ENCODE measurements at places on chromosomes 2 and 18.

DNA sequence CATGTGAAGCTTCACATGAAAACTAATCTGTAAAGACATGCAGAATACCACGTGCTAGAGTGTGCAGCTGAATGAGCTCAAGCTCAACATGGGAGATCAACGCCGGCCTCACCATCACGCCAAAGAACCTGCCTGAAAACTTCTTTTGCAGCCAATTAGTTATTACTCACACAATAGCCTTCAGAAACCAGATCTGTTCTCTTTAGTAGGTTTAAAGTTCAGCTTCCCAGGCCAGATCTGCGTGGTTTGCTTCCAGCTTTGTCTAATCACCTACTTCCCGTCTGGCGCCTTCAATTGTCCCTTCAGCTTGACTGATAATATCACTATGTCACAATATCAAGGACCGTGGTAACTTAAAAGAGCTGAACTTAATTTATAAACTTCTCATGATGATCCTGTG is 68.0 kb upstream of the ZNF236 start:
- DNase-seq = no peak

- no peak for DNase-seq
Observed at GRCh38 chr2:1651121-1652033, 92.9 kb downstream of the PXDN start.

- DNase-seq = no peak
Observed at GRCh38 chr2:68771211-68771751, 36.7 kb downstream of the ARHGAP25 start.

DNA sequence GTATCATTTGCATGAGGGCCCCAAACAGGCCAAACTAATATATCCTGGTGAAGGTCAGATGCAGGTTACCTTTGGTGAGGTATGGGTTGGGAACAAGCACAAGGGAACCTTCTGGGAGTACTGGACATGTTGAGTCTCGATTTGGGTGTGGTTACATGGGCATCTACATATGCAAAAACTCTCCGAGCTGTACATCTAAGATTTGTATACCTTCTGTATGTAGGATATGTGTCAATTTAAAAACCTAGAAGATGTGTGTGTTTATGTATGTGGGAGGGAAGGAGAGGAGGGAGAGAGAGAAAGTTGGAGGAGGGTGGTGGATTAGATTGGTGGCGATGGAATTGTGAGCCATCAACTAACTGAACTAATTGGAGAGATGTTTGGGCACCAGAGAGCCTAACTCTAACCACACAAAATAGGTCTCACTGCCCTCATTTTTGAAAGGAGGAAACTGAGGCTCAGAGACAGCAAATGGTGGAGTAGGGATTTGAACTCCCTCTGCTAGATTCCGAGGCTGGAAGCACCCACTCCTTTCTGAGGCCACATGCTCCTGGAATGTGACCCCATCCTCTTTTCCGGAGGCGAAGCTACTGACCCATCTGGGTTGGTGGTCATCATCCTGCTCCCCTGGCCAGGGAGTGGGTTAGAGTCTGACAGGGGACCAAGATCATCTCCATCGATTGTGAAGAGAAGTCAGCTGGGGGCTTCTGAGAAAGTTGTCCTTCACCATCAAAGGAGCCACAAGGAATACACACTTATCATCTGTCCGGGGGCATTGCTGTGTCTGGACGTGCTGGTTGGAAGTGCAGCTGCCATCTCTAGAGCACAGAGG is 107.3 kb upstream of the MYCN start:
- DNase-seq = no peak

- DNase-seq = no peak
Observed at GRCh38 chr2:217901835-217902378, 100.9 kb downstream of the TNS1 start.

DNA sequence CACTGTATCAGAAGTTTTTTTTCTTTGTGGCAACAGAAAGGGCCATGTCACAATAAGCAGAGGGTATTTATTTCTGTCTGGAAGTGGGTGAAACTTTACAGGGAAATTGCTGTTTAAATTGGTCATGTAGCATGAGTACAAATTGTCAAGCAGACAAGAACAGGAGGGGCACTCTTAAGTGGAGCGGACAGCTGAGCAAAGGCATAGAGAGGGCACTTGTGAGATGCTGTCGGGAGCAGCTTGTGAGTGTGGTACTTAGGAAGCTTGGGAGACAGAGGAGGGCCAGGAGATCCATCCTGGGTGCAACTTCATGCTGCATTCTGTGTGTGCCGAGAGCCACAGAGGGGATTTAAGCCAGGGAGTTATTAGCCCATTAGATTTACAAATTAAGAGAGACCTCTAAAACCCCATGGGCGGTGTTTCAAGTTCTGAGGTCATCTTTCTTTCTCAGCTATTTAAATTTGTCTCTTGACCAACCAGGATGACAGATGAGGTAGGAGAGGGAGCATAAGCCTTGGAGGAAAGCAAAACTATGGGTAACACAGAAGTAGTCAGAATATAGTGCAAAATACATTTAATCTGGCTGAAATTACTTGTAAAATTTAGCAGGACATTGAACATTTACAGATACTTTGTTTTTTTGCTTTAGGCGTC is 30.4 kb downstream of the INPP4A start:
- DNase-seq = no peak

DNA sequence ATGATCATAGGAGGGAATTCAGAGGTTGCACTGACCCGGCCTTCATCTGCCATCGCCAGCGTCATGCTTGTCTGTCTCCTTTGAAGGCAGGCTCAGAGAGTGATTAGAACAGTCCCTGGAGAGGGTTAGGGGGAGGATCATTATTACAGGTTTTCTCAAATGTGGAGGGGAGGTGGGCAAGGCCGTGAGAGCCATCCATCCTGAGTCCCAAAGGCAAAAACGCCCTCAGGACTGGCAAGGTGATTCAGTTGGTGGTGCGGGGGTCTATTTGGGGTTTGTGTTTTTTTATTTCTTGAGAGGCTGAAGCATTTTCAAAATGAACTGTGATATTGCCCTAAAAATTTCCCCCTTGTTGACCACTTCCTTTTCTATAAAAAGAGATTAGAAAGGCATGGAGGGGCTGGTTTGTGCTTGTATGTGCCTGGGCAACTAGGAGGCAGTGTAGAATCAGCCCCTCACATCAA is 39.3 kb upstream of the GYPC start:
- no peak for DNase-seq

GRCh38 chr2:52115750-52116149 is 1083.8 kb upstream of the NRXN1 start:
- no peak for DNase-seq

DNA sequence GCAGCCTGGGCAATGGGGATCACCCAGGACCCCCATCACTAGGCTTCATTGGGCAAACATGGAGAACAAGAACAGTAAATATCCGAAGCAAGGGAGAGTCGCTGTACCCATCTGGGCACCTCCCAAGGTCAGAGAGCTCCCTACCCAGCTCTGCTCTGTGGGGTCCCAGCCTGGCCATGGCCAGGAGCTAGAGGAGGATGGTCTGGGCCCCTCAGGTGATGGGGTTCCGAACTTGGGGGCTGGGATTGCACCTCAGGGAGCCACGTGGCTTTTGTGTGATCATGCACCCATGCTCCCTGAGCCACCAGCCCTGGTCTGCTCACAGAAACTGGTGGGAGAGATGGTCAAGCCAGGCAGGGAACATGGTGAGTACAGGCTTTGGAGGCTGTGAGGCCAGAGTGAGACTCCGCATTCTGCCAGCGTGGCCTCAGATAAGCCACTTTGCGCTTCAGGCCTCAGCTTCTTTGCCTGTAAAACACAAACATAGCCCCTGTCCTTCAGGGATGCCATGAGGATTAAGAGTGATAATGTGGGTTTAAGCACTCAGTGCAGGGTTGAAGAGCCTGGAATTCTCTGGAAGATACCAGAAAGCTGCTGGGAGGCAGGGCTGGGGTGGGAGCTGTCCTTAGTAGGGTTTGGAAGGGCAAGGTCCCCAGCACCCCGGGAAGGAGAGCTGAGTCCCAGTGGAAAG is 3.0 kb upstream of the NMUR1 start:
- no peak for DNase-seq

- no peak for DNase-seq
Observed at GRCh38 chr2:56177420-56178220, 6.2 kb upstream of the CCDC85A start.

DNA sequence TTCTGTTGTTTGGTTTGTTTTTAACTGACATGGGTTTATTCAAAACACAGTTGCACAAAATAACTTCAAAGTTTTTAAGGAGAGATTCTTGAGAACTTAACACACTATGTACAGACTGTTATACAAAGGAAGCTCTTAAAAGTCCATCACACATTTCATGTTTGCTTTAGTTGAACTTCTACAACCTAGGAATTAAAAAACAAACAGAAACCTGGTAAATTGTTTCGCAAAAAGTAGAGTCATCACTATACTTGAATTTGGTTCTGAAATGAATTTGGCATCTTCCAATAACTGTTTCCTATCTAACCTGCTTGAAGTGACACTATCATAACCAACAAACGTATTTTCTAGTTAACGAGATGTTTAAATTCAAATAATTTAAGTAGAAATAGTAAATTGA is 21.8 kb downstream of the TRIP12 start:
- no peak for DNase-seq

GRCh38 chr2:43387092-43388062 is 161.0 kb upstream of the ZFP36L2 start:
- peak; percentile 78 for DNase-seq

DNA sequence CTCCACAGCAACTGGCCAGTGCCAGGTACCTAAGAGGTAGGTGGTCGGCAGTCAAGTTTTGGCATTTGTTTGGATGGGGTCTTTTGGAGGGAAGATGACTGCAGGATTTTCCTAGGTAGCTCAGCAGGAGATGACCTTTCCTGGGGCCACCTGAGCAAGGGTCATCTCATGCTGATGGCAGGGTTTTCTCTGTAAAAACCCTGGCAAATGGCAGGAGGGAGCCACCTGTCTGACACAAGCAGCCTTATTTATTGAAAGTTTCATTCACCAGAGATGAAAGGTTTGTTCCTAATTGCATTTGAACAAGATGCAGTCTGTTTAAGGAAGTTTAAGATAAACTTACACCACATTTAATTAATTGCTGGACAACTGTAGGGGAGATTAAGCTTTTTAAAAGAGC is 31.6 kb upstream of the ACAA2 start:
- no peak for DNase-seq

- no peak for DNase-seq
Observed at GRCh38 chr2:43273529-43273928, 47.1 kb upstream of the ZFP36L2 start.

DNA sequence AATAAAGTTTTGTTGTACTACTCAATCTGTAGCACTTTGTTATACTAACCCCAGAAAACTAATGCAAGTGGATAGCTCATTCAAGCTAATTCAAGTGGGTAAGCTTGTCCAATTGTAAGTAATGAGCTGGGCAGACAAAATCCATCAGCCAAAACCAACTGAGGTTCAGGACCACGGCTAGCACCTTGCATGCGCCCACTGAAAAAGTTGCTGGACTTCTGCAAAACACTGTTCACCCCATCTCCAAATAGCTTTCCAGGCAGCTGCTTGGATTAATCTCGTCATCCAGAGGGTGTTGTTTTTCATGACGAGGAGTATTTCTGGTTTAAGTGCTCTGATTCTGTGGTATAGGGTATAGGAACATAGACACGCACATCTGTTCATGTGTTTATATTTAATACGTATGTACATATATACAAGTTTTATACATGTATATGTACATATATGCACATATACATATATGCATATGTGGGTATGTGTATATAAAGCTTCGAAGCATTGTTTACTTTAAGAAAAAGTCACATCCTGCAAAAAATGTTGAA is 307.5 kb downstream of the GALR1 start:
- no peak for DNase-seq

DNA sequence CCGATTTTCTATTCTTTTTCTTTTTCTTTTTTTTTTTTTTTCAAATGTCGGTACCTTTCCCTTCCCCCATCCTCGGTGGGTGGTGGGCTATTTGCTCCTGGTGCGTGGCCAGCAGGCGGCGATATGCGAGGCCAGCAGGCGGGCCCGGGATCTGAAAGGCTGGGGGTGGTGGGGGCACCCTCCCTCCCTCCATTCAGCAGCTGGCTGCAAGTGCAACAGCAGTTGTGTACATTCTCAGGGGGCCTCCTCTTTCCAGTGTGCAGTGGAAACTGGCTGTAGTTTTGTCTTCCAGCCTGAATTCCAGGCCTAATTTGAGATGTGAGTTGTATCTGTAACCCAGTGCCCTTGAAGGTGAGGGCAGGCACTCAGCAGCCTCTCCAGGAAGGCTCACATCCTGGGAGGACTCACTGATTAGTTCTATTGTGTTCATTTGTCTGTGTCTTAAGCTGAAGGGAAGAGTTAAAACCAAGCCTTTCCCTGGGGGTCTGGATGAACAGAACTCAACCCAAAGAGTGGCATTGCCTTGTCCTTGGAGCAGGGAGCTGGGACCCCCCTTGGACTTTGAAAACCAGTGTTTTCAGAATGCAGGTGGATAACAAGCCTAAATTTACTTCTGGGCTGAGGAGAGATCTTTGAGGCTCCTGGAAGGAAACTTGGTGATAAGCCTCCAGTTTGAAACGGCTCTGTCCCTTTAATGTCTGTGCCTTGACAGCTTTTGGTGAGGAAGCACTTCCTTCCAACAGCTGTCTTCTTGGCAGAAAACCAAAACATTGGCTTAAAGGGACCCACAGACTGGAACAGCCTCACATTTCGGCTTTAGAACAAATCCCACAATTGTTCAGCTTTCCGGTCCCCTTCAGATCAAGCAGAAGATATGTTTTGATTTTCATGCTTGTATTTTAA is 3.3 kb downstream of the MYCN start:
- DNase-seq = no peak

DNA sequence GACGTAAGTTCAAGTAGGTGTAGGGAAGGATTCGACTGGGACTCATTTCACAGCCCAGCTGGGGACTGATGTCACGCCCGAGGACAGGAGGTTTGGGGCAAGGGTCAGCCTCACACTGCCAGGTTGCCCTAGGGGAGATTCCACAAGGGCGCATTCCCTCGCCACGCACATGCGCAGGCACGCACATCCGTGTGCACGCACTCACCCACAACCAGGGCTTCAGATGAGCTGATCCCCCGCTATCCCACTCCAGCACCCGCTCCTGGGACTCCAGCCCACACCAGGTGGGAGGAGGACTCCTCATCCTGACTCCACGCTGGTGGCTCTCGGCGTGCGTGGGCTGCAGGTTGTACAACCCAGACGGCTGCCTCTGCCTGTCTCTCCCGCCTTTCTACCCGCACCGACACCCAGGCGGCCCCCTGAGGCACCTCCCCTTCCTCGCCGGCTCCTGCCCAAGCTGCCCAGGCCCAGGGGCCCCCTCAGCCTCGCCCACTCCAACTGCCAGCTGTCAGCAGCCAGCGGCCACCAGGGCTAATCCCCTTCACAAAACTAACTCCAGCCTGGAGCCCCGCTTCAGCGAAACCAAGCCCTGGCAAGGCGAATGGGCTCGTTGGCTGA is 47.8 kb upstream of the FOSL2 start:
- no peak for DNase-seq

DNA sequence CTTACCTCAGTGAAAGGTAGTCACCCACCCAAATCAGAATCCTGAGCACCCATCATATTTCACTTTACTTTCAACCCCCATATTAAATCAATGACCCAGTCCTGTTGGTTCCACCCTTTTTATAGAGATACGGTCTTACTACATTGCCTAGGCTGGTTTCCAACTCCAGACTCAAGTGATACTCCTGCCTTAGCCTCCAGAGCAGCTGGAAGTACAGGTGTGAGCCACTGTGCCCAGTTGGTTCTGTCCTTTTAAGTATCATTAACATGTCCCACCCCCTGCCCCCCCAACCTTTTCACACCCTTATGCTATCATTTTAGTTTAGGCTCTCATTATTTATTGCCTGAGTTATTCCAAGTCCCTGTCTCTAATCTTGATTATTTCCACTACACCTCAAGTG is 28.7 kb downstream of the MSH6 start:
- no peak for DNase-seq

GRCh38 chr2:55269645-55269990 is 587 bp upstream of the MTIF2 start:
- no peak for DNase-seq
